ENCODE measurements at places on chromosomes 16 and 17.

DNA sequence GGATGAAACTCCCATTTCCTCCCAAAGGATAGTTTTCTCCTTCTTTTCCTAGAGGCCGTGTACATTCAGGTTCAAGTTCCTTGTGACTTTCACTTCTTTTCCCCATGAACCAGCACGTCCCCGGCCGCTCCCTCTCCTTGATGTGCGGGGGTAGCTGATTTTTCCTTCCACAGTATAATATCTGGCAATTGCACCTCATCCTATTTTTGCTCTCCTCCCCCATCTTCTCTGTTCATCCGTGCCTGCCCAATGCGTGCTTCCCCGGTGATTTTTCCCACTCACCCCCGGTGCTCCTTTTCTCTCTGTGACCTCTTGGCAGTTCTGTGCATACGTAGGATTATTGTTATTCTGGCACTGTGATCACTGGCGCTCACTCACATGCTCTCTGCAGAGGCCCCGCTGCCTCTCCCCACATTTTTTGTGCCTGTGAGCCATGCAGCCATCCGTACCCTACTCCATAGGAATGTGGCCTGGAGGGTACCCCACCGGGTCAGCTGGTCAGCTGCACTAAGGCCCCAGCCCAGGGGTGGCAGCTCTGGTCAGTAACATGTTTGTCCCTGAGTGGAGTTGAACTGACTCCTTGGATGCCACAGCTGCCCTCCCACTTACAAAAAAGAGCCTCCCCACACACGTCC lies 100.0 kb downstream of the NTN1 start:
- no peak for DNase-seq

GRCh38 chr17:49277638-49278037 lies 47.1 kb upstream of the PHOSPHO1 start:
- no peak for DNase-seq

DNA sequence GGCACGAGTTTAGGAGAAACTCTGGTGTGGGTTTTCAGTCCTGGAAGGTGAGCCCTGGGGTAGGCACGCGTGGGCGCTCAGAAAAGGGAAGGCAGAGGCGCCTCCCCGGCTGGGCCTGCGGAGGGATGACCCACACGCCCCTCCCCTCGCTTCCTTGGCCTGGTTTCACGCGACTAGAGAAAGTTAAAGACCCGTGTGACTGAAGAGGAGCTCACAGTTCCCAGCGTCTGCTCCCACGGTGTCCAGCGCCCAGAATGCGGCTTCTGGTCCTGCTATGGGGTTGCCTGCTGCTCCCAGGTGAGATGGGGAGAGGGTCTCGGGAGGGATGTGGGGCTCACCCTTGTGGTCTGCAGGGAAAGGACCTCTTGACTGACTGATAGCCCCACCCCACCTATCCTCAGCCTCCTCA lies at the start of gene CD300LG:
CD300LG (plus strand) TSS at position 214 of the 409 bp plus-strand sequence; CDS start at position 255, 41 bp downstream.
- DNase-seq, result no peak

DNA sequence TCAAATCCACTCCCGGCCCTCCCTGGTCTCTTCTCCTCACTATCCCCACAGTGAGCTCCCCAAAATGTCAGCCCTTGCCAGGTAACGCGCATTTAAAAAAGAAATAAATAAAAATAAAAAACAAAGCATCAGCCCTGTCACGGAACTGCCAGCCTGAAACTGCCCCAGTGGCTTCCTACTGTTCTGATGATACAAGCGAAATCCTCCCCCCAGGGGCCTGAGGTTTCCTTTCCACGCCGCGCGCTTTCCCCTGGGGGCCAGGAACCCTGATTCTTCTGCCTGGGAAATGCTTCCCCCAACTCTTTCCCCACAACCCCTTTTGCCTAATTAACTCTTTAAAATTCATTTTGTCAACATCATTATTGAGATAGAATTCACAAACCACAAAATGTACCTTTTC lies 12.2 kb upstream of the RPH3AL start:
- no peak for DNase-seq

GRCh38 chr17:50346313-50347116 lies 589 bp downstream of the XYLT2 start:
- DNase-seq, result no peak

DNA sequence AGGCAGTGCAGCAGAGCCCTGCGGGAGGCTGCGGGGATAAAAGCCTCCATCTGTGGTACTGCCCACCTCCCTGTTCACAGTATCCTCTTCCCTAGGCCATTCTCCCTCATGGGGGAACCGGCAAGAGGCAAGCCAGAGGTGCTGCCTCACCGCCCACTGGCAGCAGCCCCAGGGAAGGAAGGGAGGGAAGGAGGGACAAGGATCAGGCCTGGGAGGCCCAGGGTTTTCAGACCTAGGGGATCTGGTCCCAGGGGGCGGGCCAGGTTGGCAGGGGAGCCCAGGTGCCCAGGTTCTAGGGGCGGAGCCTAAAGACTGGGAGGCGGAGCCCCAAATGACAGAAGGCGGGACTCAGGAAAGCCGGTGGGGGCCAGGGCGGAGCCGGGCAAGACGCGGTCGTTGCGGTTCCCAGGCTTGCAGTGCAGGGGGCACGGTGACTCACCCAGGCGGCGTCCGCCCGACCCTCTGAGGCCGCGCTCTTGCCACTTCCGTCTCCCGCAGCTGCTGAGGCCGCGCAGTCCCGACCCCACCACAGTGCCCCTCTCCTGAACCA lies 3.0 kb upstream of the MTMR4 start:
- DNase-seq, result no peak

DNA sequence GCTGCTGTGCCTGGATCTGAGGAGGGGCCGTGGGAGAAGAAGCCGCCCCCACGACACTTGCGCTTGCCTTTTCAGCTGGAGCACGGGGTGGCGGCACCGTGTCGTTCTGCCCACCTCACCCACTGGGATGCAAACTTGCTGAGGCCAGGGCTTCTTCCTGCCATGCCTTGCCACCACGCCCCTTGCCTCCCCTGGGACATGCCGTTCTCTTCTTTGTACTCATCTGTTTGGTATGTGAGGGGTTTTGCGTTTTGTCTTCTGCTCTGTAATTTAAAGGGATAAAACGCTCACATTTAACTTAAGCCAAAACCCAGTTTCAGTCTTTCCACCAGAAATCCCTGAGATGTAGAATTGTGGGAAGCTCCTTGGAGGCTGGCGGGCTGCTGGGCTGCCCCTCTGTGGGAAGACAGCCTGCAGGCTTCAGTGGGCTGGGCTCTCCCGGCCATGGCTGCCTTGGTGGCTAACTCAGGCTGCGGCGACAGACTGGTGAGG lies 180.2 kb downstream of the RPTOR start:
- DNase-seq, result no peak
